HL-60 (cell line): ENCODE measurements at places on chromosomes 1 and 21.

DNA sequence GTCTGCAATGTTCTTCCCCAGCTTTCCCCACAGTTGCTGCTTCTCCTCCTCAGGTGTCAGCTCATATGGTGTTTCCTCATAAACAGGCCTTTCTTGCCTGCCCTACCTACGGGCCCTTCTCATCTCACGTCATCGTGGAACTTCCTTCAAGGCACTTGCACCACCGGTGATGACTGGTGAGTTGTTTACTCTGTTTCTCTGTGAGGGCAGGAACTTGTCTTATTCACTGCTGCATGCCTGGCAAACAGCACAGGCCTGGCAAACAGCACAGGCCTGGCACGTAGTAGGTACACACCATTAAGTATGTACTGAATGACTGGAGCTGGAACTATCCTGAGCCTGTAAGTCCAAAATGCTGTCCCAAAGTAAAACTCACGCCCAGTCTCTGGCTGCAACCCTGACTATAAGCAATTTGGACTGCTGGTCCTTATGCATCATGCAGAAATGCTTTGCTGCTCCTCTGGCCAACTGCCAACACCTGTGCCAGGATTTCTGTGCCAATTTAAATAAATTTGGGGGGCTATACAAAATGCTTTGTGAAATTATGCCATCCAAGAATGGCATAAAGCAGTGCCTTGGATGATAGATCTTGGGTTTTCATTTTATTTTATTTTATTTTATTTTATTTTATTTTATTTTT is 25.7 kb downstream of the STK40 start:
- peak; percentile 78 for DNase-seq

DNA sequence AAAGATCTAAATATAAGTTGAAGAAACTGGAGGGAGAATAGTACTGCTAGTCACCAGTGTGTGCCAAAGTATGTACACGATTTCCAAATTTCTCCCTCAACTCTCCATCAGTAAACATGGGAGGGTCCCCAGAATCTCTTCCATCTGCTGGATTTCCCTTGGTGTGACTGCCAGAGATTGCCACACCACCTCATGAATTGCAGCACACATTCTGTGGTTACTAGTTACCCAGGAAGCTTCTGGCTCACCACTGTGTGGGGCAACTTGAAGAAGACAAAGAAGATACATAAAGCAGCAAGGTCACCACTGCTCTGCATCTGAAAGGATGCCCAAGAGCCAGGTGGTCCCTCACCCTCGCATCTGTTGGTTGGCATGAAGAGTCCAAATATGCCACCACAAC is 191.7 kb upstream of the ESRRG start:
- no peak for DNase-seq

DNA sequence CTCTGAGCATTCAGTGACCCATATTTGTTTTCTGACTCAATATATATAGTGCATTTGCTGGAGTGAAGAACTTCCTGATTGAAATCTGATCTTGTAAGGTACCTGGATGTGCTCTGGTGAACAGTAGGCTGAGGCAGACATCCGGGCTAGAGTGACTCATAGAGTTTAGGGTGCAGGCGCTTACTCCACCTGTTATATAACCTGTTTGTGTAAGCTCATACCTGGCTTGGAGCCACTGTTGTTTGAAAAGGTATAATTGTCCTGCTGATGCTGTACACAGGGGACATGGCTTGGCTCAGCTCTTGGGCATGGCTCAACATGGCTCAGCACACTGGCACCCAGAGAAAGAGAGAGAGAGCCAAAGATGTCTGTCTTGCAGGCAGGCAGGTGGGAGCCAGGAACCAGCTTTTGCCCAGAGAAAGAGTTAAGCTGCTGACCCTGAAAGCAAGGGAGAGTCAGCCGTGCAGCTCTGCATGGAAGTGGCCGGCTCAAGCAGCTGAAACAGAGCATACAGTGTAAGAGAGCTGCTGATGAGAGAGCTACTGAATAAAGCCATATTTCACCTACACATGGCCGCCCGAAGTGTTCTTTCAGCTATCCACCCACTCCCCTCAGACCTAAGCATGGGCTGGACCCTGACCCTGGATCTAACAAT is 43.2 kb downstream of the GJA5 start:
- DNase-seq = no peak

- no peak for DNase-seq
Measured at GRCh38 chr1:51910221-51911000, 31.9 kb upstream of the NRDC start.

DNA sequence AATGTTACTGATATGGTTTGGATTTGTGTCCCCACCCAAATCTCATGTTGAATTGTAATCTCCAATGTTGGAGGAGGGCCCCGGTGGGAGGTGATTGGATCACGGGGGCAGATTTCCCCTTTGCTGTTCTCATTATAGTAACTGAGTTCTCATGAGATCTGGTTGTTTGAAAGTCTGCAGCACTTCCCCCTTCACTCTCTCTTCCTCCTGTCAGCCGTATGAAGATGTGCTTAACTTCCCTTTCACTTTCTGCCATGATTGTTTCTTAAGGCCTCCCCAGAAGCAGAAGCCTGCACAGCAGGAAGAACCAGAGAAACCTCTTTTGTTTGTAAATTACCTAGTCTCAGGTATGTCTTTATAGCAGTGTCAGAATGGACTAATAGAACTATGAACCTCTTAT is 28.4 kb downstream of the TRIM33 start:
- DNase-seq = peak; percentile 59

DNA sequence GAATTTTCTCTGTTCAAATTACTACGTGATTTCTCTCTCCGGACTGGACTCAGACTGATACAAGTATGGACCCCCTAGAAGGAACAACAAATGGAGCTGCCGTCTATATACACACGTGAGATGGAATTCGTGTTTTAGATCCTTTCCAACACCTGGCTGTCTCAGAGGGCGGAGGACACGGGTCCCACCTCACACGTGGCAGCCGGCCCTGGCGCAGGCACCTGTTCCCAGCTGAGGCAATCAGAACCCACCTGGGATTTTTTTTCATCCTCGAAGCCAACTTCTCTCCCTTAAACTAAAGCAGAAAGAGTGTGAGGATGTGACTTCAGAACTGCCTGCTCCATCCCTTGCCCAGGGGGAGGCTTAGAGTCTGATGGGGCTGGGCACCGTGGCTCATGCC is 34.1 kb upstream of the SCCPDH start:
- no peak for DNase-seq

DNA sequence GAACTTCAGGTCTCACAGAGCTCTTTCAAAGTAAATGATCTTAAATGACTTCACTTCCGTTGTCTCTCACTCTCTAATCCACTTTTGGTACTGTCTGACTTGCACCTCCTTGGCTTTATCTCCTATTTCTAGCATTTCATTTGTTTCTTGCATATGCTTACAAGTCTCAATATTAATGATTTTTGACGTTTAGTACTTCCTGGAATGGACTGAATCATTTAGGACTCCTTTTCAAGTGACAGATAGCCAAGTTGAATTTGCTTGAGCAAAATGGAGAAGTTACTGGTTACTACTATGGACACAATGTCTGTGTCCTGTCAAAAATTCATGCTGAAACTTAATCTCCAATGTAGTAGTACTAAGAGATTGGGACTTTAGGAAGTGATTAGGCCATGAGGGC is 7.0 kb upstream of the SGIP1 start:
- no peak for DNase-seq

DNA sequence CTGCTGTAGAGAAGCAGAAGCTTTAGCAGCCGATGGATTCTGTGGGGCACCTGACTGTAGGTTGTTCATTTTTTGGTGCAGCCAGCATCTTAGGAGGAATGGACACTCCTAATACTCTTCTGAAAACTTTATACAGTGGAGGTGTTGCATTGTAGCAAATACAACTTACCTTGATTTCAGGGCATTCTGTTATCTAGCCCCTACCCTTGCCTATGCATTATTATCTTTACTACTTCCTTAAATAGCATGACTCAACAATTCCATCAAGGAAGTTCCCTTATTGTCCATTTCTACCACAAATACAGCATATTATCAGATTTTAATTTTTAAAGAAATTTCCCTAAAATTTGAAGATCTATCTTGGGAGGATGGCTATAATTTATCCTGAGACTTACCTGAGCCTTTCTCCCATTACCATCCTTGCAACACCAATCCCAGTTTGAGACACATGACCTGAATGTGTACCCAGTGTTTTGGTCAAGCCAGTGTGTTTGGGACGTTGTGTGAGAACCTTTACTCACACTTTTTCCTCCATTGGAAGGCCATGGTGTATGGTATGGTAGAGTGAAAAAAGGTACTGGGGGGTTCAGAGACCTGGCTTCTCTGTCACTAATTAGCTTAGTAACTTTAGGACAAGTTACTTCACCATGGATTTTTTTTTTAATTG is 9.2 kb downstream of the POU2F1 start:
- no peak for DNase-seq

DNA sequence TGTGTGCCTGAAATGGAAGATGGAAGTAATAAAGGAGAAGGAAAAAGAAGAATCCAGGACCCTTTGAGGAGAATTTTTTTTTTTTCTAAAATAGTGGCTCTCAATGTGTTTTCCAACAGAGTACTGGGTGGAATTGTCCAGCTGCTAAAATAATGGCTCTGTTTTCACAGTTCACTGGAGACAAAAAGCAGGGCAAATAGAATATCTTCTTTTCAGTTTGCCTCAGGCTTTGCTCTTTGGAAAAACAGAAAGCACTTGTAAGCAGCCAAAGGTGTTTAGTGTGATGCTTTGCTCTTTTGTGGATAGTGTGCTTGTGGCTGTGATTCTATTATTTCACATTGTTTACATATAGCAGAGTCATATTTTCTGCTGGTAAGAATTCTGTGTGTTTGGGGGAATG is 77.4 kb upstream of the MROH9 start:
- DNase-seq = no peak

DNA sequence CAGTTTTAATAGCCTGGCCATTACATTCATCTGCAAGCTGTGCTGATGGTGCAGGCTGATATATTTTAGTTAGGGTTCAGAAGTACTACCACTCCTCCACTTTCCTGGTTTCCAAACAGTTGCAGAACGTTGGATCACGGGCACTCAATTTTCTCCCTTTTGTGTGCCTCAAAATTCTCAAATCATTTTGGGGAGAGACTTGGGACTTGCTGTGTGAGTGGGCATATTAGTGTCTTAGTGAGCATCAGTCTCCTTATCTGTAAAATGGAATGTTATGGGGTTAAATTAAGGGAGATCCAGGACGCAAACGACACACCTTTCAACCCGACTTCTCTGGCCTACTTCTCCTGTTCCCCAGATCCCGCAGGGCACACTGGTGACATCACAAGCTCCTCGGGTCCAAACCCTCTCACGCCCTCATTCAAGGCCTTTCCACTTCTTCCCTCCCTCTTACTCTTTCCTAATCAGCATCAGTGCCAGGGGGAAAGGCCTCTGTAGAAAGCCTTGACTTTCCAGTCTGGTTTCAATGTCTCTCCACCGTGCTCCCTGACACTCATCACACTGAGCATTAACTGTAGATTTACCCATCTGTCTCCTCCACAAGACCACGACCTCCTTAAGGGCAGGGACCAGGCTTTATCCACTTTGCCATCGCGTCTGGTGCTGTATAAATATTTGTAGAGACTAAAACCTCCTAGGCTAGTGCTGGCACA is 1.2 kb downstream of the PIGP start:
- DNase-seq = no peak

- no peak for DNase-seq
Measured at GRCh38 chr1:51421964-51422363, 91.6 kb upstream of the TTC39A start.

DNA sequence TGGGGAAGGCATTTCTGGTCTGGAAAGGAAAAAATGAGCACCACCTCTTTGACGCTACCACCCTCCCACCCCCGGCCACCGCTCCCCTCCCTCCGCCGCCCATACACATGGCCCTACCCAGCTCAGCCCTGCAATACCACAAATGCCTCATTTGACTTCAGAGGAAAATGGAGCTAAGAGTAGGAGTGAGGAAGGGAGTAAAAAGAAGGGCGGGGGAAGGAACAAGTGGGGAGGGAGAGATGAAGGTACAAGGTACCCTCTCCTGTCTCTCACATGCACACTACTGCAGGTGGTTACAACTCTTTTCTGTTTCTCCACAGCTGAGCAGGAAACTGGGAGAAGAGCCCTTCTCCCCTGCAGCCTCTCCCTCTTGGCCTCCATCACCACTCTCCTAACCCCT is 7.1 kb downstream of the SYT2 start:
- no peak for DNase-seq

- peak; percentile 63 for DNase-seq
Measured at GRCh38 chr1:155938220-155938627, 3.2 kb upstream of the RXFP4 start.

GRCh38 chr1:168960114-168960513 is 146.4 kb upstream of the ATP1B1 start:
- DNase-seq = no peak

DNA sequence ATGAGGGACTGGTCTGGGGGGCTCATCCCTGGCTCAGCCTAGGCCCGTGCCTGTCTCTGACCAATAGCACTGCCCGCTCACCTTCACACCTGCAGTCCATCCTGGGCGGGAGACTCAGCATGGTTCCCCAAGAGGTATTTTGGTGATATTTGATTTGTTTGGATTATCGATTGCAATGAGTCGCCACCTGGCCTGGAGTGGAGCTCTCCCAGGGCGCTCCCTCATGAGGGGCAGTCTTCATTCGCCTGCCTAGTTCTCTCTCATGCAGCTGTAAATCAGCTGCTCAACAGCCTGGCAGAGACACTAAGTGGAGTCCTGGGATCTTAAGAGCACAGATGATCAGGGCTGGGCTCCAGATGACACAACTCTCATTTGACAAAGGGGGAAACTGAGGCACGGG is 90.1 kb upstream of the ACTL8 start:
- no peak for DNase-seq

DNA sequence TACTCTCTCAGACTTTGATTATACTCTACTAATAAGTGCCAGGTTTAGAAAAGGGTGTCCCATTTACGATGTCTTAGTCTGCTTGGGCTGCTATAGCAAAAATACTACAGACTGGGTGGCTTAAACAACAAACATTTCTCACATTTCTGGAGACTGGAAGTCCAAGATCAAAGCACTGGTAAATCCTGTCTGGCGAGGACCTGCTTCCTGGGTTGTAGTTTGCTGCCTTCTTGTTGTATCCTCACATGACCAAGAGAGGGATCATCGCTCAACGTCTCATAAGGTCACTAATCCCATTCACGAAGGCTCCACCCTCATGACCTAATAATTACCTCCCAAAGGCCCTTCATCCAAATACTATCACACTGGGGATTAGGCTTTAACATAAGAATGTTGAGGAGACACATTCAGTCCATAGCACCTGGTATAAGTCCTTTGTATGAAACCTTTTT is 12.0 kb downstream of the PRDX6 start:
- no peak for DNase-seq
